ENCODE measurements at places on chromosomes 3 and 15.

GRCh38 chr3:150094150-150094933 is 123.6 kb upstream of the PFN2 start:
- no peak for DNase-seq

- DNase-seq: no peak
Measured at GRCh38 chr3:140236836-140237501, 302.0 kb downstream of the CLSTN2 start.

DNA sequence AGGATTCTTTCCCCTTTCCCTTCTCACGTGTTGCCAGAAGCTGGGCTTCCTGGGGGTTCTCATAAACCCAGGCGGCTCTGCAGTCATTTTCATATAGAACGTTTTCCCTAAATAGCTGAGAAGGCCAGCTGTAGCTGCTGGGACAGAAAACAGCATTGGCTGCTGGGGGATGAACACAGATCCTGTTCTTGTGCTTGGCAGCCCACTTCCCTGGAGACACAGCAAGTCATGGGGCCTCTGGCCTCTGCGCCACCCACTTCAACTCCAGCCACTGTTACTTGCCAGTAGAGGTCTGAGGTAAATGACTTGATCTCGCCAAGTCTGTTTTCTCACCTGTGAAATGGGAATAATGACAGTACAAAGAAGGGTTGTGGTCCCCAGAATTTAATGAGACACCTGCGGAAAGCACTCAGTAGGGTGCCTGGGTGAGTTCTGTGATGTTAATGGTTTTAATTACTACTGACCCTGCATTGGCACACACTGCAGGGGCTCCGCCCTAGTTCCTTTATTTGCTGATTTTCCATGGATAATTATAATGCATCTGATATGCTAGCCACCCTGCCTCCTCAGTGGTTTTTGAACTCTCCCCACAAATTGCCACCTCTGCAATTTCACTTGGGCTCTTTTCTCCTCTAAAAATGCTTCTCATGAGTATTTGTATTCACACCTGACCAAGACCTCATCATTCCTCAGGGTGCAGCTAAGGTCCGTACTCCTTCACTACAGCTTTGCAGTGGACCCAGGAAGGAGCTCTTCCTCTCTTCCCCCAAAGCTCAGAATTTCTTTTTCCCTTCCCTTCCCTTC is 274.7 kb downstream of the RPLP1 start:
- DNase-seq: no peak

DNA sequence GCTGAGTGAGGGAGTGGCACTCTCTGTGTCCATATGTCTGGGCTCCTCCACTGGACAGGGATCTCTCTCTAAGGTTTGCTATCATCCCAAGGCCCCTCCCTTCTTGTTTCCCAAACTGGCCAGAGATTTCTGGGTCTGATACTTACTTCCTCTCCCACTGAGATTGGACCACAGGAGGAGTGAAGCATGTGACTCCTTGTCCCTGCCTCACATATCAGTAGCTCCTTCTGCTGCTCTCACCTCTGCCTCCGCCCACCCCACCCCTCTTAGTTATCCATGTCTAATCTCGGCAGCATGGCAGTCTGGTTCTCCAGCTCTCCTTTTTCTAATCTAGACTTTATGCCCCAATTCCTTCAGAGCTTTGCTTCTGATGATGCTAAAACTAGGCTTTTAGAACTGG is 223.1 kb downstream of the RPLP1 start:
- no peak for DNase-seq

- DNase-seq: no peak
Measured at GRCh38 chr15:83082730-83083386, 15.8 kb upstream of the BTBD1 start.

DNA sequence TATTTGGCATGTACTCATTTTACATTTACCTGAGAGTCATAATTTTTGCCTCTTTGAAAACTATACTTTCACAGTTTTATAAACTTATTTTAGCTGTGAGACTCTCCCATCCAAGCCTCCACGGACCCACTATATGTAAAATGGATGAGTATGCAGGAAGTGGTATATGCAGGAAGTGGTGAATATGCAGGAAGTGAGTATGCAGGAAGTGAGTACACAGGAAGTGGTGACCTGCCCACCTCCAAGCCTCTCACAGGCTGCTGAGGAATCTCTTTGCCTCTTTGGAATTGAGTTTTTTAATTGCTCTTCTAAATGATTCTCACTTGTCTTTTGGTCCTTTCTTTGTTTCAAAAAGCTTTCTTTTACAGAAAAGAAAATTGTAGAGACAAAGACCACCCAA is 85.2 kb downstream of the KBTBD8 start:
- peak; percentile 18 for DNase-seq

DNA sequence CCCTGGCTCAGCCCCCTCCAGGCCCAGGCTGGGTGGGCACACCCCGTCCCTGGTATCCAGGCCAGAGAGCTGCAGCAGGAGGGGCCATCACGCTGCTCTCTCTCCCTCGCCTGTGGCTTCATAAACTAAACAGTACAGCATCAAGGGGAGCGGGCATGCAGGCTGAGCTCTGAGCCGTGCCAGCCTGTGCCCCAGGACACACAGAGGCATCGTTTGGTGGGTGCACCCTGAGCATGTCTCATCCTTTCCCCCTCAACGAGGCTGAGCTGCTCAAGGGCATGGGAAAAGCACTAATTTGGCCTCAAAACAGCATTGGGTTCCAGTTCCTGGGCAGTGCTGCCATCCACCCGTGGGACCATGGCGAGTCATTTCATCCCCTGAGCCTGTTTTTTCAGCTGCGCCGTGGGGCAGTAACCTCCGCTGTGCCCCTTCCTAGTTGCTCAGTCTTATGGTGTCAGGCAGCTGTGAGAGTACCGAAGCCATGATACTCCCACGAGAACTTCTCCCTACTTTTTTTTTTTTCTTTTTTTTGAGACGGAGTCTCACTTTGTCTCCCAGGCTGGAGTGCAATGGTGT is 79.6 kb downstream of the CPN2 start:
- DNase-seq: no peak

DNA sequence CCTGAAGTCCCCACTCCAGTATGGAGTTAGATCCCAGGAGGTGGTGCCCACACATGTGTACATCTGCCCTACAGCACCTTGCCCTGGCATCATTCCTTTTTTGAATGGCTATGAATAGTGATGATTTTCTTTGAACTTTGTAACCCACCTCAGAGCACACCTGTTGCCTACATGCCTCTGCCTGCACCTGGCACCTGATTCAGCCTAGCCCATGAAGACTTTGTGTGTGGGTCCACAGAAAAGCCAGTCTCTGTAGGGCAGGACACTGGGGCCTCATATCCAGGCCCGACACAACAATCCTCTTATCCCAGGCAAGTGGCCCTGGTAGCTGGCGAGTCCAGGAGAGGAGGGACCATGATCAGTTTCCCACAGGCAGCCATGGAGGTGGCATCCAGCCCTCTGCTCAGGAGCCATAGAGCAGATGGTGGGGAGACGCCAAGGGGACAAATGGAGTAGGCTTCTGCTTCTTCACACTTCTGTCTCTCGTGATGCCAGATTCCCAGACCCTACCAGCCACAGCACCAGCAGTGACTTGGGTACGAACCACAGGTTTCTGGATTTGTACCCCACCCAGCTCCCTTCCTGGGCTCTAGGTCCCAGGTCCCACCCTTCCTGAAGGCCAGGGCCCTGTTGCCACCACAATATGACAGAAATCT is 230.7 kb downstream of the UACA start:
- no peak for DNase-seq

DNA sequence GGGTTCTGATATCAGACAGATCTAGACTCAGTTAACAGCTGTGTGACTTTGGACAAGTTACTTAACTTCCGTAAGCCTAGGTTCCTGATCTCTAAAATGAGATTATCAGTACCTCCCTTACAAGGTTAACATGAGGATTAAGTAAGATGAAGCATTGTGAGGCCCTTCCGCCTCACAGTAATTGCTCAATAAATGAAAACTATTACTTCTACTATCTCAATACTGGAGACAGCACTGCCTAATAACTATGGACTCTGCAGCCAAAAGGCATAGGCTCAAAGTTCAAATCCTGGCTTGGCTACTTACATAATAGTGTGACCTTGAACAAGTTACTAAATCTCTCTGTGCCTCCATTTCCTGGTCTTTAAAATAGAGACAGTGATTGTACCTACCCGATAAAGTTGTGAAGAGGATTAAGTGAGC is 82.0 kb upstream of the ATP11B start:
- no peak for DNase-seq

DNA sequence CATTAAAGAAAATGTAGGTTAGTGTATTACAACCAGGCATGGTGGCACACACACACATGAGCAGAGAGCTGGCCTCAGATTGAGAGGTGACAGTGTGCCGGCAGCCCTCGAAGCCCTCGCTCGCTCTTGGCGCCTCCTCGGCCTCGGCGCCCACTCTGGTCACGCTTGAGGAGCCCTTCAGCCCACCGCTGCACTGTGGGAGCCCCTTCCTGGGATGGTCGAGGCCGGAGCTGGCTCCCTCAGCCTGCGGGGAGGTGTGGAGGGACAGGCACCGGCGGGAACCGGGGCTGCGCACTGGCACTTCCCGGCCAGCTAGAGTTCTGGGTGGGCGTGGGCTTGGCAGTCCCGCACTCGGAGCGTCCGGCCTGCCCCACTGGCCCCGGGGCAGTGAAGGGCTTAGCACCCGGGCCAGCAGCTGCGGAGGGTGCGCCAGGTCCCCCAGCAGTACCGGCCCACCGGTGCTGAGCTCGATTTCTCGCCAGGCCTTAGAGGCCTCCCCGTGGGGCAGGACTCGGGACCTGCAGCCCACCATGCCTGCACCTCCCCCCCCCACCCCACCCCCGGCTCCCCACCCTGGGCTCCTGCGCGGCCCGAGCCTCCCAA is 80.4 kb upstream of the TMEM158 start:
- no peak for DNase-seq

DNA sequence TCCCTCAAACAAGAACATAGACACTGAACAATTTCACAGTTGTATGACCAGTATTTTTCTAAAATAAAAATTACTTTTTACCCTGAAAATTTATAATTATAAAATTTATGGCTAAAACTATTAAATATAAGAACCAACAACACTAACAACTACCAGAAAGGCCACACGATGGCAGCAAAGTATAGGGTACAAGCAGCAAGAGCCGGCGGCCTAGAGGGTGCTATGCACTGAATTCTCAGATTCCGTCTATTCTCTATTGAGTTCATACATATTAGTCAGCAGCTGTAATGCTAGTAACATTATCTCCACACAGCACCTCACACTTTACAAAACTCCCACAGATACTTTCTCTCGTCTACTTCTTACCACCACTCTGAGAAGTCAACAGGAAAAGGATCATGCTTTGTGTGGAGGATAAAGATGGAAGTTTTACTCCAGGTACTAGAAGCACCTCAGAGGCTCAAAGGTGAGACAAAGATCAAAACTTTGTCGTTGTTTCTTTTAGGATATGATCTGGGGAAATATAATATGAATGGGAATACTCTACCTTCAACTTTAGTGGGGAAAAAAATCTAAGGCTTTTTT is 160.5 kb downstream of the FGF12 start:
- peak; percentile 81 for DNase-seq

DNA sequence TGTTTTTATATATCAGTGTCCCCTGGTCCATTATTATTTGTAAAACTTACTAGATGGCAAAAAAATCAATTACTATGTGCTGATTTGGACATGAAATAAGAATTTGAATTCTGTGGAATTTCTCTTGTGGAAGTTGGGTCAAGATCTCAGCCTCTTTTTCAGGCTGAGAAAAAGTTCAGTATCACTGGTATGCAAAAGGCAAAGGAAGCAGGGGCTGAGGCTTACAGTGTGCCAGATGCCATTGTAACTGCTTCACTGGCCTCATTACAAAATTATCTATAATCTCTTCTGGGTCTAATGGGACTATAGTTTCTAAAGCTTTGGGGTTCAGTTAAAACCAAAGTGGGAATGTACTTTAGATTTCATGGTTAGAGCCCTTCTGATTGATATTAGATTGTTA is 125.9 kb upstream of the SLC7A14 start:
- DNase-seq: no peak

GRCh38 chr15:31396881-31397560 is 70.4 kb downstream of the KLF13 start:
- no peak for DNase-seq

- DNase-seq: no peak
Measured at GRCh38 chr3:13161021-13161759, 88.0 kb upstream of the IQSEC1 start.

DNA sequence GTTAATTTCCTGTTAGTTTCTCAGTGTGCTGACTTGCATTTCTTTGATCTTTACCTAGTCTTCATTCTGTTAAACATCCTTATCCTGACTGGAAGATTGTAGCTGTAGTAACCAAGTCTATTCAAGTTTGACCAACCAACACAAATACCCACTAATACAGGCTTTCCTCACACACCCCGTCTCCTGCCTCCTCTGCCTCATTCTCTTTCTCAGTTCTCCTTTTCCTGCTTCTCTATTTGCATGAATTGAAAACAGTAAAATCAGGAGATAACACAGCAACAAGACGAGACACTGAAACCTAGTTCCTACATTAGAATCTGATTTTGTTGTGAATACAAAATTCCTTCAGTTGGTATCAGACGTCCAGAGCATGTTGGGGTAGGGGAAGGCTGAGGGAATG is 116.9 kb upstream of the ARPP21 start:
- DNase-seq: no peak

- DNase-seq: no peak
Measured at GRCh38 chr15:81315452-81316175, 8.3 kb downstream of the STARD5 start.

DNA sequence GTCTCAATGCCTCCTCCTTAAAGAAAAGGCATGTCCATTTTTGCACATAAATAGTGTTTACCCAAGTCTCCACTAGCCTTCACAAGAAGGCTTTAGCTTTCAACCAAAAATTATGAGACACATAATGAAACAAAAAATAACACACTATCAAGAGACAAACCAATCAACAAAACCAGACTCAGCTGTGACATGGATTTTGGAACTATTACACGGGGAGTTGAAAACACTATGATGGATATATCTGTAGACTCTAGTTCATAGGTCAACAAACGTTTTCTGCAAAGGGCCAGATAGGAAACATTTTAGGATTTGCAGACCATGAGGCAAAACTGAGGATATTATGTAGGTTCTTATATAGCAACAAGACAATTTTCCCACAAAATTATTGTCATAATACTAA is 24.9 kb downstream of the MYL3 start:
- no peak for DNase-seq

GRCh38 chr3:89395456-89395855 is 288.0 kb downstream of the EPHA3 start:
- DNase-seq: no peak

DNA sequence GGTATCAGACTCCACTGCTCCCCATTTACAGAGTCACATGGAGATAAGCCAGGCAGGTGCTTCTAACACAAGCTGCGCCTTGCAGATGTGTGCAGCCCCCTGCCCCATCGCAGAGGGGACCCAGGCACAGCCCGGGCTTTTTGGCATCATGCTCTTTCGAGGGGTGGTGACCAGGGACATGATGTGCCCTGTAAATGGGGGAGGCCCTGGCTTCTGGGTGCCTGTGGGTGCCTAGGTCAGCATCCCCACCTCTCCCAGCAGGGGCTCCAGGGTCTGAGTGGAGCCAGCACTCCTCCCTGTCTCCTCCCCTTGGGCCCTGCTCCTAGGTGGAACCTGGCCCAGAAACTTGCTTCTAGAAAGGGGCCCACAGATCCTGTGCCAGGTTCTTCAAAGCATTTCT is 15.2 kb downstream of the TRPM1 start:
- DNase-seq: no peak
